ENCODE measurements at places on chromosomes 12 and 14. TPM values are rescaled to one million over a fixed set of nuclear protein-coding genes. Genes with fewer than 3 reads are reported as not detected.

GRCh38 chr14:56142314-56142713, 24.1 kb downstream of the PELI2 start:
- no peak for DNase-seq

GPR84 gene
- total RNA-seq, result not detected

TEX22 gene
- total RNA-seq, result not detected

NPAS3 gene
- total RNA-seq, result 1.6 TPM

GRCh38 chr14:64673316-64673715, 30.9 kb upstream of the PLEKHG3 start:
- DNase-seq, result no peak

PLD4 gene
- total RNA-seq, result 1.1 TPM

- DNase-seq, result no peak
Observed at GRCh38 chr12:1584326-1584725, 10.1 kb downstream of the FBXL14 start.

ITGA5 gene
- total RNA-seq, result 55.9 TPM

DNA sequence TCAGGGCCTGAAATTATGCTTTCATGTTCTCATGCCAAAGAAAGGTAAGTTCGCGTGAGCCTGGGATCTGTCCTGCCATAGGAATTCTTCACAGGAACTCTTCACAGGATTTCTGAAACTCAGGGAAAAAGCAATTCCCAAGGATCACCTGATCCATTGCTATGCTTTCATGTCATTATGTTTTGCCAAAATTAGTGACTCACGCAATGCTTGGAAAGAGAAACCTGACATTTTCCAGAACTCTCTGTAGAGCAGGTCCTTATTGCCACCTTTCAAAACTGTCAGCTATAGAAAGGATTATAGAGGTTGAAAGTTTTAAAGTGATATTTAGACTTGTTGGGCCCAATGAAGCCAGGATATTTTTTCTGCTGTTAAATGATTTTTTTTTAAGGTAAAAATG, 6.3 kb upstream of the KCNJ8 start:
- no peak for DNase-seq

DNA sequence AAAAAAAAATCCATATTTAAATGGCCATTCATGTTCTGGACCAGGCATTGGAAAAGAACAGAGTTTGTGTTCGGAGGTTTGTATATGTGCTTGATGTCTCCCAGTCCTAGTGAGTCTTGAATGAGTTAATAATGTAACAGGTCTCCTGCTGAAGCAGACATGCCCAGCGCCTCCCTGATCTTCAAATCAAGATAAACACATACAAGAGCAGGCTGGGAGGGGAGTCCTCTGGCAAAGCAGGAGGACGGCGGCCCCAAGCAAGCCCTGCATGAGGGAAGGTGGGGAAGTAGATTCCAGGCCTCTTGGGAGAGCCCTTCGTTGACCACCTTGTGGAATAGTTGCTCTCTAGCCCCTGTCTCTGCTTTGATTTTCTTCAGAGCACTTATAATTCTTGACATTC, 156.3 kb downstream of the ZFP36L1 start:
- no peak for DNase-seq

GRCh38 chr12:132168311-132169031, 24.2 kb downstream of the NOC4L start:
- DNase-seq, result no peak

LRRC10 gene
- not detected for total RNA-seq

SPX gene
- not detected for total RNA-seq

GRCh38 chr12:40969796-40970195, 218.3 kb upstream of the PDZRN4 start:
- no peak for DNase-seq

DNA sequence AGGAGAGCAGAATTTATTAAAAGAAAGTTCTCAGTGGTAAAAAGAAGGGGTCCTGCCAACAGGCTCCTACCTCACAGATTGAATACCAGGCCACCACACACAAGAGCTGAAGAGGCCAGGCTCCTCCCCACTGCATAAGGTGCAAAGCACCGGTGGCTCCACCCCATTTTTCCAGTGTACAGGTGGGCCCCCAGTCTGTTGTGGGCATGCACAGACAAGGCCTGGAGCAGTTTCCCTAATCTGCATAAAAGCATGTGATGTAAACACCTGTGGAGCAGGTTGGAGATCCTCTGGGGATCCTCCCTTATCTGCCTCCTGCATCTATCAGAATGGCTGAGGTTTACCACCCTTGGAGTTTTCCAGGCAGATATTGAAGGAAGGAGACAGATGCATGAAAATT, 45.7 kb upstream of the PDZRN4 start:
- DNase-seq, result no peak

ACADS gene
- 338 TPM for total RNA-seq

B4GALNT1 gene
- 0.68 TPM for total RNA-seq

DNA sequence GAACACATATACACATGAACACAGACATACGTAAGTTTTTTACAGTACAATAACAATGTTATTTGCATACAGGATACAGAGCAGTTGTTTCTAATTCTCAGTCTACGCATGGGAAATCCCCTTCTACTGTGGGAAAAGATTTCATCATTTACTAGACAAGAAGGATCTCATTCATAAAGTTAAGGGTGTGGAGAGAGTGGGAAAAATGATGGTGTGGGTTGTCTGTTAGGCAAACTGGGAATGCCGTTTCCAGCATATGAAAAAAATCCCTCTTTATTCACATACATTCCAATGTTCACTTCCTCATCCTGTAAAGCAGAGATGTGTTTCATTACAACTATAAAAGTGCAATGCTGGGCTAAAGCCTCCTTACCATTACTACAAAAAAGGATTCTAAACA, 120.9 kb downstream of the SINHCAF start:
- DNase-seq, result no peak

POTEG gene
- total RNA-seq, result not detected

- no peak for DNase-seq
Observed at GRCh38 chr14:78123650-78124253, 46.4 kb upstream of the NRXN3 start.

DNA sequence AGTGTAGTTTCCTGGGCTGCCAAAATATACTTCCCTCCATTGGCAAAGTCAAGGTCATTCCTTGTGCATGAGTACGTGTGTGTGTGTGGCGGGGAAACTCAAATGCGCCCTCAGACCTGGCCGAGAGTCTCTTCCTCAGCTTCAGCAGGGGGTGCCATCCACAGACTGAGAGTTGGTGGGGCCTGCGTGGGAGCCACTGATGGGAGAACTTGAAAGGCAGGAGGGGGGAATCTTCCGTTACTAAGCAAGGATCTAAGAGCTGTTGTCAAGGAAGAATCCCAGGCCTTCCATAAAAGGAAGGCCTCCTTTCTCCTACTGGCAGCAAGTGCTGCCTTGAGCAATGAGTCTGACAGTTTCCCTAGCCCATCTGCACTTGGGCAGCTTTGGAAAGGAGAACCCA, 274.9 kb downstream of the EMP1 start:
- no peak for DNase-seq

- no peak for DNase-seq
Observed at GRCh38 chr12:31337952-31338351, 12.0 kb upstream of the SINHCAF start.

KERA gene
- total RNA-seq, result not detected

DNA sequence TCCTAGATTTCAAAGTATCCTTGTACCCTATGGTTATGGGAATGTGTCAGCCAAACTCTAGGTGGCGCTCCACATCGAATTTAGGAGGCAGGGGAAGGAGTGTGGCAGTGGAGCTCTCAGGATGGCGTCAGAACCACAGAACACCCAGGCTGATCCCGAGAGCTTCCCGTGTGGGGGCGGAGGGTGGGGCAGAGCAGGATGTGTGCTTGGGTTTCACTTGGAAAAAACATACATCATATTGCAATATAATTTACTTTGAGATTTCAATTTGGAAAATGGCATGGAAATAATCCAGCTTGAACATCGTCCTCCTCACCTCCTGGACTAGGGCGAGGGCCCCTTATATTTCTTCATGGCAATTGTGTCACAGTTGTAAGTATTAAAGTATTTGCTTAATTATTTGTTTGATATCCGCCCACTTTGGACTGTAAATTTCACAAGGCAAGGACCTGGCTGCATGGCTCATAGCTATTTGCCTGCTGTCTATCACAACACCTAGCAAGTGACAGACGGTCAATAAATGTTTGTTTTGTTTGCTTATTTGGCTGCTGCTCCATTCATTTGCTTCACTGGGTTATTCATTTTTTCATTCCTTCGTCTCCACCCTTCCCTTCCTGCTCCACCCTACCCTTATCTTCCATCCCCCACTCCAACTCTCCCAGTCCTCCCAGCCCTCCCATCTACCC, 221.5 kb upstream of the HMGA2 start:
- peak; percentile 80 for DNase-seq

DNA sequence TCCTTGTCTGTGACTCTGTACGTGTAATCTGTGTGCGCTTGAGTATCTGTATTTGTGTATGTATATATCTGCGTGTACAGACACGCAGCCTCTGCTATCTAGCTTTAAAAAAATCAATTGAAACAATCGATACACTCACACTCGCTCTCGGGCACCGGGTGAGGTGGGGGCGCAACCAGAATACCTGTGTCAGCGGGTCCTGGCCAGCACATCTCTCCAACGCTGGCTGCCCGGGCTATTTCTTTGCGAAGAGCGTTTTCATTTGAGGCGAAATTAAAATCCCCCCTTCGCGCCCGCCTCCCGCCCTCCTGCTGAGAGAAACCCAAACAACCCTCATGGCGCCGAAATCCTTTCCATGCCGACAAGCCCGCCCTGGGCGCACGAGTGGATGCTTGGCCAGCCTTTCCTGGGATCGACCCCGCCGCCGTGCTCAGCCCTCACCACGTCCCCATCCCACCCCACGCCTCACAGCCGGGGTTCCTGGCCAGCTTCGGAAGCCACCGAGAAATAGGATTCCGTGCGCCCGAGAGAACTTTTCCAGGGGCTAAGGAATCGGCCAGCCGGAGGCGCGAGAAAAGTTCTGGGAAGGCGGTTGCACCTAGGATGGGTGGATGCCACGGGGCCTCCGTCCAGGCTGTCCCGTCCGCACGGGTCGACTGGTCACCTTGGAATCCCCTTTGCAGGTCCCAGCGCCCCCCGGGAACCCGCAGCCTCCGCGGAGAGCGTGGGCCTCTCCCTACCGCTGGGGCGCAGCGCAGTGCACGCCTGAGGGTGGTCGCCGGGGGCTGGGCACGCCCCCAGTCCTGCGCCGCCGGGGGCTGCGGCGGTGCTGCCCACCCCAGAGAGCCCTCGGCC, 1.0 kb downstream of the ZDHHC22 start:
- DNase-seq, result no peak

GRCh38 chr14:75310295-75311111, 31.9 kb downstream of the FOS start:
- peak; percentile 74 for DNase-seq

- no peak for DNase-seq
Observed at GRCh38 chr12:42524716-42525115, 64.8 kb downstream of the PRICKLE1 start.

DNA sequence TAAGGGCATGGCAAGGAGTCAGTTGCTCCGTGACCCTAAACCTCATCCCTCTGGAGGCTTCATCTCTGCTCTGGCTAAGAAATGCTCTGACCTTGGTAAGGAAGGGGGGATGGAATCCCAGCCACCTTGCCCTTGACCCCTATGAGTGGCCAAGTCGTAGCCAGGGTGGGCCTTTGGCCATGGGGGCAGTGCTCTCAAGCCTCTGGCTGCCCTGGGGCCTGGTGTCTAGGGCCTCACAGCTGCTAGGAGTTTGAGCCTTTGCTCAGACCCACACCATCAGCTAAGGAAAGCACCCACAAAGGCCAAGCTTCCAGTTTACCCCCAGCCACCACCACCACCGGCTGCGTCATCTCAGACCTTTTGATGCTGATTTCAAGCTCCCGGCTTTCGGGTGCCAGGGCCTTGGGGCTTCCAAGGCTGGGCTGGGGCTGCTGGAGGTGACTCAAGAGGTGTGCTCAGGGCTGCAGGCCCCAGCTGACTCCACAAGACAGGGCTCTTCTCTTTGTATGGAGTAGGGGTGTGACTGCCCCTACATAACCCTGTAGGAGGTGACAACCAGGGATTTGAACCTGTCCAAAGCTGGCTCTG, 3.7 kb downstream of the ASB2 start:
- DNase-seq, result no peak

ANO2 gene
- total RNA-seq, result 3.3 TPM

DNA sequence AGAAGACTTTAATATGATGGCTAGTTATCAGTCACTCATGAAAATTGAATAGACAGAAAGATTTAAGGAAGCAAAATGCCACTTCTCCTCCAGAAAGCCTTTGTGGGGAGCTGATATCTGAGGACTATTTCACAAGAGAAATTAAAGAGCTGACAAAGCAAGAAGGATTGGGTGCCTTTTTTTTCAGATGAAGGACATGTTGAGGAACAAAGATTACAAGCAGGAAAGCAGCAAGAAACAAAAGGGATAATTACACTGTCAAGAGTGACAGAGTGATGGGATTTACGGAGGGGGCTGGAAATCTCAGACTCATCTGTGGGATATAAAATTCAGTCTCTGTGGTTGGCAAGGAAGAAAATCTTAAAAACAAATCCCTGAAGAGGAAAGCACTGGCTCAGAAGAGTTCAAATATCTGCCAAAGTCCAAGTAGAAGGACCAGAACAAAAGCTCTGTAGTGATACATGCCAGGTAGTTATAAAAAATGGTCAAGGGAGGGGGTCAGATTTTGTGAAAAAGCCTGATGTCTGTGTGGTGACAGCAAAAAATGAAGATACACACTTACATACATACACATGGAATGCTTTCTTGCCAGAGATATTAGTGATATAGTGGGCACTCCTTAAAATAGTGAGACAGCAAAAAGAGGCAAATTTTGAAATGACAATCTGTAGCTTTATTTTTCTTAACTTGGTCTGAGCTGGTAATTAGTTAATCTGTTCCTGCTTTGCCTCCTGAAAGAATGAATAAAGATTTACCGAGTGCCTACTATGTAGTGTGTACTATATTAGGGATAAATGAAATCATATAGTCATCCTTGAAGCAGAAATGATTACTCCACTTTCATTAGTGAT, 62.9 kb downstream of the EPS8 start:
- DNase-seq, result no peak

GRCh38 chr12:112420740-112421139, 2.0 kb downstream of the PTPN11 start:
- DNase-seq, result no peak

- peak; percentile 63 for DNase-seq
Observed at GRCh38 chr14:49971156-49972130, 78.6 kb downstream of the ARF6 start.

GRCh38 chr12:102643879-102644575, 163.7 kb upstream of the IGF1 start:
- no peak for DNase-seq

DNA sequence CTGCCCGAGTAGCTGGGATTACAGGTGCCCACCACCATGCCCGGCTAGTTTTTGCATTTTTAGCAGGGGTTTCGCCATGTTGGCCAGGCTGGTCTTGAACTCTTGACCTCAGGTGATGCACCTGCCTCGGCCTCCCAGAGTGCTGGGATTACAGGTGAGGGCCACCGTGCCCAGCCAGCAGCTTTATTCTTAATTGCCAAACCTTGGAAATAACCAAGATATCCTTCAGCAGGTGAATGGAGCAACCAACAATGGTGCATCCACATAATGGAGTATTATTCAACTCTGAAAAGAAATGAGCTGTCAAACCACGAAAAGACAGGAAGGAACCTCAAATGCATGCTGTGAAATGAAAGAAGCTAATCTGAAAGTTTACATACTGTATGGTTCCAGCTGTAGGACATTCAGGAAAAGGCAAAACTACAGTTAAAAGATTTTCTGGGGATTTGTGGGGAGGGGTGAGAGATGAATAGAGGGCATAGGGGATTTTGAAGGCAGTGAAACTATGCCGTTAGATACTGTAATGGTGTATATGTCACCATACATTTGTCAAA, 118.8 kb upstream of the CCND2 start:
- DNase-seq, result no peak

Data from transverse colon (tissue), 4 donors.